ENCODE measurements at places on chromosomes 7 and 10.
A peak's percentile ranks its signal among the peaks of the same experiment; 100 is the strongest.

DNA sequence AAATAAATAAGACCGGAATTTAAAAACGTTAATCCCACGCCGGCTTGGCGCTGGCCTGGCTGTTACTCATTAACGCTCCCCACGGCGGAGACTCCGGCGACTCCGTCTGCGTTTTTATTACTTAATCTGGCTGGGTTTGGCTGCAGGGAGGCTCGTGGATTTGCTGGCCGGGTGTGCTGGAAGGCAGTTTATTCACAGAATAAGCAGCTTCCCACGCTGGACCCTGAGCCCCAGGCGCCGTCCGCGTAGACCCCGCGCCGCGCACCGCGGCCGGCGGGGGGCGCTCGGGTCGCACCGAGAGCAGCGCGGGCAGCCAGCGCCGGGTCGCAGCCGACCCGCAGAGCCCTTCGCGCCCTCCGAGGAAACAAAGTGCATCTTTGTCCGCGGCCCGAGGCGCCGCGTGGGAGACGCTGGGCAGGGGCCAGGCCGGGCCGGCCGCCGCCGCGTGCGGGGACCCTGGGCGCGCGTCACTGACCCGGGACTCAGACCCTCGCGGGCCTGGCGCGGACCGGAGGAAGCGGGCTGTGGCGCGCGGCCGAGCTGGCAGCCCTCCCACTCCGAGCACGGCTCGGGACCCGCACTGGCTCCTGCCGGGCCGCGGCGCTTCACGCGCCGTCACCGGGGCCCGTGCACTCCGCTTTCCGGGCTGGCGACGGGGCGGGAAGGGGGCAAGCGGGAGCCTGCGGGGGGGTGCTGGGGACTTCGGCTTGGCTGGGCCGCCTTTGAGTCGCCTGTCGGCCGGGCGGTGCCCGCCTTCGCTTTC, 587 bp upstream of the GRK5 start:
- peak; percentile 55 for DNase-seq

- DNase-seq: no peak
Measured at GRCh38 chr7:136480901-136481300, 387.6 kb upstream of the CHRM2 start.

DNA sequence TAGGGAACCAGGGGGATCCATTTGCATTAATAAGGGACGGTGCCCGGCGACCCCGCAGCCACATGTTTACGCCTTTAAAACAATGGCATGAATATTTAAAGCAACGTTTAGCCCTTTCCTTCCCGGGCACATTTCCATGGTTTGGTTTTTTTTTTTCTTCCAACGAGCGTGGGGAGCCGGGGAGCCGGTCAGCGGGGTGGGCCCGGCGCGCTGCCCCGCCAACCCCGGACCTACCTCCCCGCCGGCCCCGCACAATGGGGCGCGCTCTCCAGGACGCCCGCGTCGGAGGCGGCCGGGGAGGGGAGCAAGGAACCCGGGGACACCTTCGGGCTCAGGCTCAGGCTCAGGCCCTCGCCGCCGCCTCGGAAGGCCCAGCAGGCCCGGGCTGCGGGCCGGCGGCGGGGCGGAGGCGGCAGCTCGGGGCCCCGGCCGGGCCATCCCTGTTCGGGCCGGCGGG, 1.0 kb downstream of the SEPHS1 start:
- peak; percentile 16 for DNase-seq

- DNase-seq: no peak
Measured at GRCh38 chr10:127854769-127855590, 37.8 kb downstream of the CLRN3 start.

GRCh38 chr7:116162992-116163391, 47.3 kb upstream of the TES start:
- DNase-seq: no peak

- no peak for DNase-seq
Measured at GRCh38 chr7:92698237-92698841, 108.1 kb upstream of the FAM133B start.

DNA sequence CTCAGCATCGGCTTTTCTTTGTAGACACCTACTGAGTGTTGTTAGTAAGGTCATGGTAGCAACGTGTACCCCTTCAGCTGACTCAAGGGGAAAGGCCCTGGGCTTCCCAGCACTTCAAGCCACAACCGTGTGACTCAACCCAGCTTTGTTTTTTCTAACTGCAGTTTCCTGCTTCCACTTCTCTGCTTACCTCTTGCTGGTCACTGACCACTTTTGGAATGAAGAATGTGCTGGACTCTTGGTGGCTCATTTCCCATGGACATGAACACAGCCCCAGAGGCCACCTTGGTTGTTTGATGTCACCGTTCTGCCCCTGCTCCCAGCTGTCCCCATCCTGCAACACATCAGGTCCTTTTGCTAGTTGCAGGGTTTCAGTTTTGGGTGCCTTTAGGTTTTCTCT, 69.5 kb upstream of the ZNF438 start:
- DNase-seq: no peak

GRCh38 chr7:139431459-139431858, 52.0 kb downstream of the KLRG2 start:
- no peak for DNase-seq

GRCh38 chr7:83579740-83580139, 69.2 kb downstream of the SEMA3E start:
- no peak for DNase-seq

GRCh38 chr10:11447586-11447985, 163.9 kb downstream of the USP6NL start:
- no peak for DNase-seq

DNA sequence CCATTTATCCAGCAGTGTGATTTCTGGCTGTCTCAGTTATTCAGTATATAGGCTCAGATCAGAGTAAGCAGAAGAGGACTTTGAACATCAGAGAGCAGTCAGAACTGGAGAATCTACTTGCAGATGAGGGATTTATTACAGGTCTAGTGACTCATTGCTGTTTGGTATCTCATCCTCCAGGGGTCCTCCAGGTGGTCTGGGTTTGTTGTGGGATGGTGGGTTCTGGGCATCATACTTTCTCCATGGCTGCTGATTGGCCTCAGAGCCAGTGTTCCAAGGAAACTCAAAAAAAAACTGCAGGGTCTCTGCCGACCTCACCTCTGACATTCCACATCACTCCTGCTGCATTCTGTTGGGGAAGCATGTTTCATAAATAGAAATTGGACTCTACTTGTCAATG, 214.8 kb downstream of the CNTNAP2 start:
- DNase-seq: no peak

GRCh38 chr10:110395350-110396283, 90.9 kb upstream of the SMNDC1 start:
- DNase-seq: no peak

GRCh38 chr7:36600314-36600682, 124.0 kb downstream of the AOAH start:
- DNase-seq: no peak

DNA sequence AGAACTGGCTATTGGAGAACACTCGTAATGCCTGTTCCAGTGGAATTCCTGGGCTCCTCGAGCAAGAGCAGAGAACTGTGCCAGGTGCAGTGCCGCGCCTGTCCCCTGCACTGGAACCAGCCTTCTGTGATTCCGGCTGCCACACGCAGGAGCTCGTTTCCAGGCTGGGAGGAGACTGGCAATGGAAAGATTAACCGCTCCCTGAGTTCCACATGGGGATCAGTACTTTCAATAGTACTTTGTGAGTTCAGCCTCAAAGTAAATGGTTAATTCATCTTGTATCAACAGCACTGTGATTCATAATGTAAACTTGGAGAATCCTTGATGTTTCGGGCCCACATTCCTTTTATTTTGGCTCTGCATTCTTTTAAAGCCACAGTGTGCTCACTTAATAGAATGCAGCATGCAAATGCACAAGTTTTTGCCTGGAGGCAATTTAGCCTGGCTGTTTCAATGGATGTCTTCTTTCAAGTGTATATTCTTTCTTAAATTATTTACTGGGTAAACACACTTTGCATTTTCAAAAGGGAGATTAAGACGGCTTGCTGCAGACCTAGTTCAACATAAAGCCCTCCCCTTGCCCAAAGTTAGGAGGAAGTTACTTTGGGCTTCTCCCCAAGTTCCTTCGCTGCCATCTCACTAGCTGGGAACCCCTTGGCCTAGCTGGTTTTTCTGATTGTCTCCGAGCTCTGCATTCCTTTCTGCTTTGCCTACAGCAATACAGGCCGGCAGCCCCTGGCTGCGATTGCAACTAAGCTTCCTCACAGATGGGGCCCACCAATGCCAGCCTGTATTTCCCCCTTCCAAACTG, 138.1 kb upstream of the TCF7L2 start:
- no peak for DNase-seq

- DNase-seq: no peak
Measured at GRCh38 chr10:28738200-28738599, 60.9 kb downstream of the BAMBI start.

GRCh38 chr10:29430101-29430500, 141.2 kb downstream of the LYZL1 start:
- DNase-seq: no peak

GRCh38 chr7:29839921-29840320, 33.6 kb downstream of the WIPF3 start:
- no peak for DNase-seq

GRCh38 chr10:28569506-28570159, 36.7 kb downstream of the WAC start:
- no peak for DNase-seq

DNA sequence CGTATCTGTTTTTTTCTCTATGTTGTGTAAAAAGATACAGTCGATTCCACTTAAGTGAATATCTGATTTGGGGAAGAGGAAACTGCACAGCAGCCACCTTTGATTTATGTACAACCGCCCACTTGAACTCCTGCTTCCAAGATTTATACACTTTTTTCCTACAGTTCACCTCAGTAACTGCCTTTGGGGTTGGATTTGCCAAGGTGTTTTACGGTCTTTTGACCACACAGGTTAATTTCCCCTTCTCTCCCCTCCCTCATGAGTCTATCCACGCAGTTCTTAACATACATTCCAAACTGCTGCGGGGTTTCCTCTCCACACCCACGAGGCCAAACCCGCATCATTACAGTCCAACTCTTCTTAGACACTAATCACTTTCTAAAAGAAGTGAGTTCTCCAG, 277.0 kb downstream of the USP6NL start:
- no peak for DNase-seq

GRCh38 chr7:13466874-13467547, 522.5 kb downstream of the ETV1 start:
- DNase-seq: no peak

- no peak for DNase-seq
Measured at GRCh38 chr10:77455561-77455960, 182.0 kb downstream of the KCNMA1 start.

DNA sequence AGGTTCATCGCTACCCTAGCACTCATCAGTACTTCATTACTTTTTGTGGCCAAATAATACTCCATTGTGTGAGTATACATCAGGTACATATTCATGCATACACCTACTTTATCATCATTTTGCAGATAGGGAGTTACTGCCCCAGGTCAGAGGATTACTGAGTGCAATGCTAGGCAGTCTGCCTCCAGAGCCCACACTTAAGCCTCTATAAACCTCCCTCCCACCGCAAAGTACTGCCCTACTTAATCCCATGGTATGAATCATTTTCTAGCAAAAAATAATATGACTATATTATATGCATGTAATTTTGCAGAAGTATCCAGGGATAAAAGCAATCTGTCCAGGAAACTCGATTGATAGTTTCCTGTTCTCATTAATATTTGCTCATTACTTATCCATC, 194.3 kb downstream of the GRID1 start:
- no peak for DNase-seq

- peak; percentile 31 for DNase-seq
Measured at GRCh38 chr7:112938863-112939573, 147.6 kb downstream of the GPR85 start.

DNA sequence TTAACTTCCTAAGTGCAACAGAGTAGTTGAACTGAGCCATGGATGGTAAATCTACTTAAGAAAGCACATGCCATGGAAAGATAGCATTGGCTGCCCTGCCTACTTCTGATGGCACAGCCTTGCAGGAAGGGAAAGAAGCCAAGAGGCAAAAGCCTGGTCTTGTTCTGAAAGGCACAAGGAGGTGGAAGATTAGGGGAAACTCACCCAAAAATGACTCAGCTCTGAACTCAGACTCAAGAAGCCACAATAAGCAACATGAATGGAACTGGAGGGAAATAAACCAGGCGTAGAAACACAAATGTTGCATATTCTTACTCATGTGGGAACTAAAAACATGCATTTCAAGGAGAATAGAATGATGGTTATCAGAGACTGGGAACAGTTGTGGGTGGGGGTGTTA, 20.8 kb upstream of the ALOX5 start:
- no peak for DNase-seq

DNA sequence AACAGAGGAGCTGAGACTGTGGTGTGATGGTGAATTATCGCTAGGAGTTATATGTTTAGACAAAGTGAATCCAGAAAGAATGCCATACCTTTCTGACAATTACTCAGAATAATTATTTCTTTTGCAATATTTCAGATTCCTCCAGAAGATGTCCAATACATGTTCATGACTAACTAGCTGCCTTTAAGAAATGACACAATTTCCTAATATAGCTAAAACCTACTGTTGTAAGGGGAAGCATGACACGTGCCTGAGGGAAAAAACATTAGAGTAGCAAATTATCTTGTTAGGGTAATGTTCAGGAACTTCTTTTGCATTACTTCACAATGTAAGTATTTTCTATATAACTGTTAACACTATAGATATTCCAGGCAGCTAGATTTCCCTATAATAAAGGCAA, 150.3 kb downstream of the COL28A1 start:
- DNase-seq: no peak

DNA sequence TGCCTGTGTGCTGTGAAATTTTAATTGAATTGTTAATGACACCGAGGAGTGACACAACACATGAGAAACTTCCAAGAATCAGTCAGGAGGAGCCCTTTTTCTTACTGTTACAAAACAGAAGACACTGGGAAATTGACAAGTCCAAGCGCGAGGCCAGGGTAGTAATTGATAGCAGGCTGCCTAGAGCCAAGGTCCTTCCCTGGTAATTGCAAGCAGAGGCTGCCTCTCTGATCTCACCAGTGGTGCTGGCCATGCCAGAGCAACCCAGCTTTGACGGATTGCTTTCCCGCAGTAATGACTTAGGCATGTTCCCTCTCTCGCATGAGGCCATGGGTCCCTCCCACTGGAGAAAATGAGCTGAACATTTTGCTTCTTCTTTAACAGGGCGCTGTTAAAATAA, 111.5 kb downstream of the LRMDA start:
- no peak for DNase-seq

- DNase-seq: no peak
Measured at GRCh38 chr10:50618624-50619023, 5.1 kb downstream of the SGMS1 start.

- DNase-seq: no peak
Measured at GRCh38 chr10:82826132-82826531, 951.1 kb downstream of the NRG3 start.

GRCh38 chr7:139886899-139887298, 57.8 kb downstream of the TBXAS1 start:
- DNase-seq: no peak

GRCh38 chr7:11170863-11171568, 197.3 kb downstream of the PHF14 start:
- no peak for DNase-seq

- DNase-seq: no peak
Measured at GRCh38 chr10:29540016-29540415, 94.8 kb downstream of the SVIL start.

DNA sequence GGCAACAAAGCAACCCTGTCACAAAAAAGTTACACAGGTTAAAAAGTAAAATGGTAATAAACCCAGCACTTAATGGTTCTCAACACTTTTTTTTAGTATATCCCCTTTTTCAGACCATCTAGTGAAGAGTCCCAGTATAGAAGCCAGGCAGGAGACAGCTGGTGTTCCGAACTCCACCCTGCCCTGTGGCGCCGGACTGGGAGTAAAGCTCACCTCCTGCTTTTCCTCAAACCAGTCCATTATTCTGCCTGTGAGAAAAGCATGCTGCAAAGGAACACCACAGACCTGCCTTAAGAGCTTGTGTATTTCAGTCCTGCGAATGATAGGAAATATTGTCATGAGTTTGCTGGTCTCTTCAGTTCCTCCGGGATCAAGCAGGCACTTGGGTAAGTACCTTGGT, 81.0 kb downstream of the EZH2 start:
- DNase-seq: no peak

Measured in effector CD4-positive, alpha-beta T cell (primary cell).